Suppressor macrophage (primary cell): ENCODE measurements at places on chromosomes 6 and 20.

- DNase-seq, result no peak
Measured at GRCh38 chr6:89566008-89566800, 72.3 kb downstream of the LYRM2 start.

DNA sequence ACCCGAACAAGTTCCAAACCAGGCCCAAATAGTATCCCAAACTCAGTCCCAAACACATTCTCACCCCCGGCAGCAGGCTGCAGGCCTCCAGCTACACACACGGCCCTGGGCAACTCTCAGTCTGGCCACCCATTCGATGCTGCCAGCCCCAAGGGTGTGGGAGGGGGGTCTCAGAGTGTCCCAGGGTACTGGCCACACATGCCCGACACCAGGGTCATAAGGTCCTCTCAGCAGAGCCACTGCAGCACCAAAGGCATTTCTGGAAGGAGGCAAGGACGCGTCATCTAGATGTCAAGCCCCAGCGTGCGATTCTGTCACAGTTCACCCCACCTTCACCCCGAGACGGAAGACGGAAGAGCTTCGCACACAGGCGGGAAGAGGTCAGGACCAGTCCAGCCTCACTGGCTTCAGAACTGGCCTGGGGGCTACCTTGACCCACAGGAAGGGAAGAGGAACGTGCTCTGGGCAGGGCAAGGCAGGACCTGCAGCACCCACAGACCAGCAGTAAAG is 9.5 kb downstream of the MYL9 start:
- no peak for DNase-seq

- DNase-seq, result no peak
Measured at GRCh38 chr6:89794324-89794723, 25.3 kb downstream of the MDN1 start.

- peak; percentile 5 for DNase-seq
Measured at GRCh38 chr6:90701146-90701781, 114.4 kb upstream of the MAP3K7 start.

DNA sequence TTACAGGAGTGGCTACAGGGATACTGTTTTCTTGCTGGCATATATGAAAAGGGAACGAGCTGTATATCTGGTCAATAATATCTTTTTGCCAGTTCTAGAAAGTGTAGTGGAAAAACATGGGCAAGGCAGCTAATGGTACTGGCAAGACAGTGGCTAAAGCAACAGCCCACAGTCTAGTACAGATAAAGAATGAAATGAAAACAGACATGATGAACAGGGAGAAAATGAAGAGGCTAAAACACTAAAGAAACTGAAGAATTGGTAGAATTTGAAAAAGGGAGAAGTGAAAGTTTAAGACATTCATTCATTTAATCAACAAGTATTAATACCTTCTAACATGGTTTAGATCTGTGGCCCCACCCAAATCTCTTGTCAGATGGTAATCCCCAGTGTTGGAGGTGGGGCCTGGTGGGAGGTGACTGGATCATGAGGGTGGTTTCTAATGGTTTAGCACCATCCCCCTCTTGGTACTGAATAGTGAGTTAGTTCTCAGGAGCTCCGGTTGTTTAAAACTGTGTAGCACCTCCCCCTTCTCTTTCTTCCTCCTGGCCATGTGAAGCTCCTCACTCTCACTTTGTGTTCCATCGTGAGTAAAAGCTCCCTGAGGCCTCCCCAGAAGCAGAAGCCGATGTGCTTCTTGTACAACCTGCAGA is 18.1 kb downstream of the FAM184A start:
- no peak for DNase-seq

DNA sequence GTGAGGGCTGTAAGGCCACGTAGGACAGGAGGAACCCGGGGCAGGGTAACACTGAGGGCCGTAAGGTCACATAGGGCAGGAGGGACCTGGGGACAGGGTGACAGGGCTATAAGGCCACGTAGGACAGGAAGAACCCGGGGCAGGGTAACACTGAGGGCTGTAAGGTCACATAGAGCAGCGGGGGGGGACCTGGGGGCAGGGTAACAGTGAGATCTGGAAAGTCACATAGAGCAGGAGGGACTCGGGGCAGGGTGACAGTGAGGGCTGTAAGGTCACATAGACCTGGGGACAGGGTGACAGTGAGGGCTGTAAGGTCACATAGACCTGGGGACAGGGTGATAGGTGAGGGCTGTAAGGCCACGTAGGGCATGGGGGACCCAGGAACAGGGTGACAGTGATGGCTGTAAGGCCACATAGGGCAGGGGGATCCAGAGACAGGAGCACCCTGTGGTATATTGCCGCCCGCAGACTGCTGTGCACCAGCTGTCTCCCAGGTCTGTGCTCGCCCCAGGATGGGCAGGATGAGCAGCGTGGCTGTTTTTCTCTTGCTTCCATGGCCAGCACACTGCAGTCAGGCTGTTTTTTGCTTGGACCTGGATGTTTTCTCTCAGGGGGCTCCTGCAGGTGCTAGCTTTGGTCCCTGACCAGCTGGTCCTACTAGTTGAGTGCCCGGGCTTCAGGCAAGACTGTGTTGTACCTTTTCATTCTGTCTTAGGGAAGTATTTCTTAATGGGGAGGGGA is 55.7 kb downstream of the SYTL3 start:
- no peak for DNase-seq

GRCh38 chr6:133820208-133820607 is 68.7 kb upstream of the TCF21 start:
- DNase-seq, result no peak

GRCh38 chr6:112613410-112613809 is 266.3 kb downstream of the RFPL4B start:
- DNase-seq, result no peak

- no peak for DNase-seq
Measured at GRCh38 chr6:37004044-37004980, 1.1 kb upstream of the FGD2 start.

- peak; percentile 80 for DNase-seq
Measured at GRCh38 chr6:106520711-106521401, 108.4 kb downstream of the RTN4IP1 start.

GRCh38 chr6:38937839-38938613 is 110.6 kb upstream of the GLP1R start:
- DNase-seq, result no peak
